DMS79 (cell line): ENCODE measurements at places on chromosomes 5 and 9.

DNA sequence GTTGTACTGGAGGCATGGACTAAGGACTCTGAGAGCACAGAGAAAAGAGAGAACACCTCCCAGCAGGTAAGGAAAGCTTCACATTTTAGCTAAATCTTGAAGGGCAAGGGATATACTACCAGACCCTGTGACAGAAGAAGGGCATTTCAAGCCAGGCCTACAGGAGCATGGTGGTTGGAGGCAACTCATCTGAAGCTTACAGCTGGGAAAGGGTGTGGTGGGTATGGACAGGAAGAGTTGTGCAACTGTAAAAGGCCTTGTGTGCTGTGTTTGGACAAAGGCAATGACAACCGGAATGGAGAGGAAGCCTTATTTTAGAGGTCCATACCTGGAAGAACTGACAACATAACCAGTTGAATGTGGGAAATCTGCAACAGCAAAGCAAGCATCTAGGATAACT lies 31.2 kb downstream of the NIPSNAP3B start:
- no peak for DNase-seq

DNA sequence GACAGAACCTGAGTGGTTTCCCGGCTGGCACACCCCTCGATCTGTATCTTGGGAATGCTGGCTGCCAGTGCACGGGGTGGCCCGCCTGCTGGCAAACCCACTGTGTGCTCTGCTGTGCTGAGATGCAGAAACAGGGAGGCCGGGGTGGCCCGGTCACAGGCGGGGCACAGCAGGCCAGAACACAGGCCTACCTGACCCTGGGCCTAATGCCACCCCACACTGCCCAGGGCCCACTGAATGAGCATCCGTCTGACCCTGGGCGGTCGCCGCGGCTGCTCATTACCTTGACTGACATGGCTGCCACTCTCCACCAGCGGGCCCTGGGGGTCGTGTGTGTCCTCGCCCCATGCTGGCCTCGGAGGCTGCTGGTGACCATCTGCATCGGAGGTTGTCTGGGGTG lies 14.2 kb upstream of the QSOX2 start:
- DNase-seq: no peak

DNA sequence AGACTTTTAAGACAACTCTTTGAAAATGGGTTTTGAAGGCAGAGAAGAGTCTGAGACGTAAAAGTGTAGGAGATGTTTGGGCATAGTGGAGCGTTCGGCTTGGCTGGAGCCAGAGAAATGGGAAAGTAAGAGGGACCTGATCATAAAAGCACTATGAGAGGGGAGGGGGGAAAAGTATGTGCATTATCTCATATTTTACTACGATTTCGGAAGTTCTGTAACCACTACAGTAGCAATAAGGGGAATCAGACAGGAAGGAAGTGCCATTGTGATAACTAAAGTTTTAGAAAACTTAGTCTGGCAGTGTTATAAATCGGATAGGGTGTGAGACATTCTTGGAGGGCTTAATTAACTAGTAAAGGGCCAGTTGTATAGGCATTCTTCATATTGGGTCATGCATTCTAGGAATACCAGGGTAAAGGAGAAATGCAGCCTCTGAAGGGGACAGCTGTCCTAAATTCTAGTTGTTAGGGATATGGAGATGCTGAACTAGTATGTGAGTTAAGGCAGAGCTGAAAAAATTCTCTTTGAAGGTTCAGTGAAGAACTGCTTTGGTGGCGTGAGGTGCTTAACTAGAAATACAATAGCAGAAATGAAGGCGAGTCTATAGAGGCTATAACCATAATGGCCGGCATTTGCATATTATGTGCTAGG lies 83.8 kb upstream of the FREM1 start:
- no peak for DNase-seq

DNA sequence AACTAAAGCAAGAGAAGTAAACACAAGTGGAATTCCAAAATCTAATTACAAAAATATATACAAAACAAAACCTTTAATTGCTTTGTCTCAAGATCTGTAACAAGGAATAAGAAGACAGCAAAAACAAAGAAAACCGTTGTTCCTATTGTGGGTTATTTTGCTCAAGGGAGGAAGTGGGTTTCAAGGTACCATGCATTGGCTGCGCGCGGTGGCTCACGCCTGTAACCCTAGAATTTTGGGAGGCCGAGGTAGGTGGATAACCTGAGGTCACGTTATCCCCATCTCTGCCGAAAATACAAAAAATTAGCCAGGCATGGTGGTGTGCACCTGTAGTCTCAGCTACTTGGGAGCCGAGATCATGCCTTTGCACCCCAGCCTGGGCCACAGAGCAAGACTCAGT lies 12.1 kb upstream of the IQGAP2 start:
- no peak for DNase-seq

DNA sequence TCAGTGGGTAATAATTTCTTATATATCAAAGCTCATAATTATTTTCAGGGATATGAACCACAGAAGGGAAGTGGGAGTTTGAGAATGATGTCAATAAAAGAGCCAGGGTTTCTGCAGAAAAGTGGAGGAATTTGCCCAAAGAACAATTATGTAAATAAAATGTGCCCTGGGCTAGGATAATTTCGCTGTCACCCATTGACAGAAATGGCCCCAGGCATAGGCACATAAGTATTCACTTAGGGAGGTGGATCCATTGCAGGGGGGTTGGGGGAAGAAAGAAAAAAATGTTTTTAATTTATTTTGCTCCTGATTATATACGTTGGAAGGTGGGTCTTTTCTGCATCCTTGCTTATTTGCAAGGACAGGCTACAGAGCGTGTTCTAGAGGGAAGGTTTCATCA lies 135.1 kb upstream of the IRX2 start:
- no peak for DNase-seq
